ENCODE measurements at places on chromosomes 3 and 15.

DNA sequence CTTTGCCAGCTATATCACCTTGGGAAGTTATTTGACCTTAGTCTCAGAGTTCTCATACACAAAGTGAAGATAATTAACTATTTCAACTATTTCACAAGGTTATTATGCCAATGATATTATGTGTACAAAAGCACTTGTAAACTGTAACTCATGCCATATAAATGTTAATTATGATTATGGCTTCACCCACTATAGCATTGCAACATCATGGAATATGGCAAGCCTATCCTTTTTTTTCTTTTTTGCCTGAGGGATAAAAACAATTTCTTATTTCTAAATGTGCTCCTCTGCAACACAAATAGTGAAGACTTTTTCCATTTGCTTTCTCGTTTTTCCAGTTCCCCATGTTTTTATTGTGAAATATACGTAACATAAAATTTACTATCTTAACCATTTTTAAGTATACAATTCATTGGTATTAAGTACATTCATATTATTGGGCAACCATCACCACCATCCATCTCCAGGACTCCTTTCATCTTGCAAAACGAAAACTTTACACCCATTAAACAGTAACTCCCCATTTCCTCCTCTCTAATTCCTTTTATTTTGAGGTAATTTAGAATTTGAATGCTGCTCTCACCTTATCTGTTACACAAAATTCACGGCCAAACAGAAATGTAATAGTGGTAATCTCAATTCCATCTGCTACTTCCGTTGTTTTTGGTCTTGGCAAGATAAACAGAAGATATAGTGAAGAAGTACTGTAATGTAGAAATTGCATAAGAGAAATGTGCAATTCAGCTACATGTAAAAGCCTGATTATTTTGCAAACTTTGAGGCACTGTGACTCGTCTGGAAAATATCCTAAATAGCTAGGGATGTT lies 46.3 kb downstream of the NANOGP8 start:
- no peak for DNase-seq

DNA sequence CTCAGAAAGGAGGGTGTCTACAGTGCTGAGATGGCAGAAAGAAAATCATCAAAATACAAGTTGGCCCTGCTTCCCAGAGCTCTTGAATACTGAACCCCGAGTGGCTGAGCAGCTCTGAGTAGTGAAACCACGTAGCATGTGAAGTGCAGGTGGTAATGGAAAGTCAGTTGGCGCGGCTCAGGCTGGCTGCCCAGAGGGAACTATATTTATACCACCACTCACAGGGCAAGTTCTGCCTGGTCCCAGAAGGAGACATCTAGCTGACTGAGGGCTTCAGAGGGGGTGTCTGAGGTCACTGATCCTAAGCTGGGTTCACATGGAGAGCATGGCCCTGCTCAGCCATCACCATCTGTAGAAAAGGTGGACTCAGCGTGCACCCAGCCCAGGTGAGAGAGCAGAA lies 129.6 kb upstream of the AGBL1 start:
- DNase-seq = no peak

GRCh38 chr3:52291508-52292181 lies 4.0 kb downstream of the GLYCTK start:
- DNase-seq = no peak

DNA sequence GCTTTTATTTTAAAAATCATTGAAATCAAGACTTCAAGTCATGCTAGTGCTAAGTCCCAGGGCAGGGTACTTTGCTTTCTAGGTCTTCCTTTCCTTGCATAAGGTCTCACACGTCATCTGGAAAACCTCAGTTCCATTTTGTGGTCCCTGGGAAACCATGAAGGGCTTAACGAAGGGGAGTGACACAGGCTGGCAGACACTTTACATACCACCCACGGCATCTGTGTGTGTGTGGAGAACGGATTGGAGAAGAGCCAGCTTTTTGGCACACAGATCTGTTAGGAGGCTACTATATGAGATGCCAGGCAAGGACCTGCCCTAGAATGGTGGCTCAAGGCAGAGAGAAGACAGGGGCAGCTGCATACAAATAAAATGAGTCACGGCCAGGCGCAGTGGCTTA lies 107.5 kb upstream of the NSMCE3 start:
- no peak for DNase-seq

DNA sequence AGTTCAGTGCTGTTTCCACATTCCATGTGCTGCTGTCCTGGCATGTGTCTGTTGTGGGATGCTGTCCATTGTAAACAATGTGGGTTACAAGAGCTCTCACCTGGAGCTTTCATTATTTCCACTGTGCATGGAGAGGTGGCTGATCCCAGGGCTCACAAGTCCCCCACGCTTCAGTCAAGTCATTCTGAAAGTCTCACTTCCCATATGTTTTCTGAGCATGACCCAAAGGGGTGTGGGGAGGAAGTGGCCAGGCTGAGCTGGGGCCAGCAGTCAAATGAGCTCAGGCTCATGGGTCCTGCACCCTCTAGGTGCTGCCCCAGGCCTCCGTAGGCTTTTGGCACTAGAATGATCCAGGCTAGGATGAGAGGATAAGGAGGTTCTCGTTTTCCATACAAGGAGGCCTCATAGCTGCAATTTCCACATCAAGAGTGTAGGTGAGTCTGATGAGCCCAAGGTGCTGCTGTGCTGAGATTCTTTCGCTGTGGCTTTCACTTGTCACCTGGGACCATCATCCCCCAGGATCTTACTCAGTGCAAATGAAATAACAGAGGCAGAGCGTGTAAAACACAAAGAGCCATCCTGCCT lies 22.0 kb downstream of the STARD5 start:
- DNase-seq = no peak

GRCh38 chr3:5784690-5785089 lies 597.2 kb downstream of the EDEM1 start:
- DNase-seq = no peak

DNA sequence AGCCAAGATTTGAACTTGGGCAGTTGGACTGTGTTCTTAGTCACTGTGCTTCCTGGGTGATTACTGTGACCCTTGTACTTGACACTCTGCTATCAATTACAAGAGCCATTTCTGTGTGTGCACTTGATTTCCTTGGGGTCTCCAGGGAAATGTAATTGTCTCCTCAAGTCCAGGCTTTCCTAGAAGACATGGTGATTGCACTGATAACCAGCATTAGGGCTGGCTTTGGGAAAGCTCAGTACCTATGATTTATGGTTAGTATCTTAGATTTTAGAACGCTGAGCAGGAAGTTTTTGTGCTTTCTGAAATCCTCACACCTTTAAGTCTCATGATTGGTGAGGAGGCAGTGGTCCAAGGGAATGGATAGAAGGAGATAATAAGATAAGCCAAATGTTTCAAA lies 1.6 kb upstream of the CLDN11 start:
- DNase-seq = no peak

DNA sequence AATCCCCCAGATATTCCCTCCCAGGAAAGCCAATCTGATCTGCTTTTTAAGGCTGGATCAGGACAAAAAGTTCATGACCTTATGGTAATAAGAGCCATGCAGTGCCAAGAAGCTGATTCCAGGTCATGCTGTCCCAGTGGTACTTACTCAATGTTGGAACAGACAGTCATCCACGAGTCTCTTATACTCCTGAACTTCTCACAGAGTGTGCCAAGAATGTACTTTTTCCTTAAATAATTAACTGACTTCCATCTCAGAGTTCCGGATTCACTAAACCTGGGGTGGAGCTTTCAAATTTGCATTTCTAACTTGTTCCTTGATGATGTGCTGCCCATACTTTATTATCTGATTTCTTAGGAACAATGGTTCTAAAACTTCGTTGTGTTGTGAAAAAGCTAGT lies 3.4 kb upstream of the P3H2 start:
- no peak for DNase-seq
